Fibroblast of skin of scalp (primary cell): ENCODE measurements at places on chromosomes 7 and 10.
A peak's percentile ranks its signal among the peaks of the same experiment; 100 is the strongest.

DNA sequence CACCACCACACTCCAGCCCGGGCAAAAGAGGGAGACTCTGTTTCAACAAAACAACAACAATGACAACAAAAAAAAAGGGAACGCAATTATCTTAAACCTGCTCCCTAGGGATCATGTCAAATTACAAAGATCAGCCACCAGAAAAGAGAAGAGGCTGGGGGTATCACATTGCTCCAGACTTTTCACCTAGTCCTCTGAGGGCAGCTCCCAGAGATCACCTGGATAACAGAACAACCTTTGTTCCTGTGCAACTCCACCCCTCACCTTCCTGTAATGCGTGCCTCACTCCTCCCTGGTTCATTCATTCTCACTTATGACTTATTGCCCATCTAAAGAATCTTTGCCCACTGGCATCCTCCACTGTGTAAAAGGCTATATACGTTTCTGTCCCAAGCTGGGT is 31.8 kb downstream of the SVOPL start:
- DNase-seq = no peak

GRCh38 chr10:102322914-102323313 is 72.6 kb upstream of the NFKB2 start:
- no peak for DNase-seq

- peak; percentile 17 for DNase-seq
Measured at GRCh38 chr7:15985587-15986384, 299.3 kb upstream of the MEOX2 start.

- DNase-seq = no peak
Measured at GRCh38 chr10:124578231-124579010, 116.8 kb downstream of the LHPP start.

DNA sequence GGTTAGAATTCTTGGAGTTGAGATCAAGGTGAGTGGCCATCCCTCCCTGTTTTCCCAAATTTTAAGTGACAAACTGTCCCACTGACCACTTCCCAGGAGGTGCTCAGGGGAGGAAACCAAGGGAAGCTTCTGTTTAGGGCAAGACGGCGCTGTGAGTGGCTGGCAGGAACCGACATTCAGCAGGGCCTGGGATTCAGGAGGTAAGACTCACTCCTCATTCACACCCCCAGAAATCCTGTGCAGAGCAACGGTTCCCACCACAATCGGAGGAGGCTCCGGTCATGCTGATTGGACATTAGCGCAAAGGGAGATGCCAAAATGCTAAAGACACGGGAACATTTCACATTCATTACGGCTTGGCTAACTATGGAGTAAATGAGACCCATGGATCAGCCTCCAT is 200.9 kb downstream of the GRID1 start:
- DNase-seq = no peak

GRCh38 chr7:12888717-12889116 is 201.3 kb downstream of the ARL4A start:
- peak; percentile 59 for DNase-seq

- DNase-seq = peak; percentile 38
Measured at GRCh38 chr7:29113384-29114102, 32.8 kb downstream of the CPVL start.

DNA sequence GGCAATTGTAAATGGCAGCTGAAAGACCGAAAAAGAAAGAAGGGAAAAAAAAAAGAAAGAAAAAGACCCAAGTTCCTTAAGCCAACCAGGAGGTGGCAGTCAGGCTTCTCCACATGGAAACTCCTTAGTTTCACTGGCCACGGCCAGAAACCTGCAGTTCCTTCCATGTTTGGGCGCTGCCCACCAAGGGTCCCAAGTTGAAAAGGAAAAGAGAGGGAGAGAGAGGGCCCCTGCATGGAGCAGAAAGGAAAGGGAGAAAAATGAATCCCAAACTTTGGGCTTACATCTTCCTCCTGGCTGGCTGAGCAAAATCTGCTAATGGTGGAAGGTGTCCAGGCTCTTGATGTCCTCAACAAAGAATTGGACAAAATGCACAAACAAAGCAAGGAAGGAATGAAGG is 31.8 kb upstream of the ABCA13 start:
- DNase-seq = no peak

DNA sequence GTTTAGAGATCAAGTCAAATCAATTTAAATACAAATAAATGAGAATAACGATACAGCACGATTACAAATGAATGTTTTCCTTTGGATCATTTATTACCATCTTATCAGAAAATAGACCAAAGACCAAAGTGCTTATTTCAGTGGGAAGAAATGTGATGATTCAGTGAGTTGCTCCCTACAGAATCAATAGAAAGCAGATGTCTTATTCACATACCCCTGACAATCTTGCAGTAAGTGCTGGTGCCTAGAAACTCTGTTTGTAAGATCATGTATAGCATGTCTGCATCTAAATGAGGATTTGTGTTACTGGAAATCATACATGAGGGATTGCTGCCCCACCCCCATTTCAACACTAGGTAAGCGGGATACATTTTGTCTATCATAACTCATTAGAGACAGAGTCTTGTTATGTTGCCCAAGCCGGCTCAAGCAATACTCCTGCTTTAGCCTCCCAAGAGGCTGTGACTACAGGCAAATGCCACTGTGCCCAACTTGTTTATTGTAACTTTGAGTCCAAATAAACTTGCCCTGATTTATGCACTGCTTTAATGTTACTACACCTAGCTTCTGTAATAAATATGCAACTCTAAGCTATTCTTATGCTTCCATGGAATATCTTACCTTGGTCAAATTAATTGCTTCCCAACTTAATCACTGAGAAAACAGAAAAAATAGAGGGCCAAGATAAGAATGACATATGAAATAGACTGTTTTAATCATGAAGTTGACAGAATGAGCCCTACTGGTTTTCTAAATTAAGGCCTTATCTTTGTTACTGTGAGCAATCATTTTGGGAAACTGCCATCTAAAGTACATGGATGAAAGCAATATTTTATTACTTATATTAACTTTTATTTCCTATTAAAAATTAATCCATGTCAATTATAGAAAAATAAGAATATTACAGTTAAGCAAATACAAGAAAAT is 82.5 kb downstream of the AHR start:
- peak; percentile 71 for DNase-seq

GRCh38 chr7:133718131-133718530 is 409.0 kb upstream of the LRGUK start:
- DNase-seq = no peak

GRCh38 chr10:10994360-10994759 is 23.3 kb upstream of the CELF2 start:
- no peak for DNase-seq

DNA sequence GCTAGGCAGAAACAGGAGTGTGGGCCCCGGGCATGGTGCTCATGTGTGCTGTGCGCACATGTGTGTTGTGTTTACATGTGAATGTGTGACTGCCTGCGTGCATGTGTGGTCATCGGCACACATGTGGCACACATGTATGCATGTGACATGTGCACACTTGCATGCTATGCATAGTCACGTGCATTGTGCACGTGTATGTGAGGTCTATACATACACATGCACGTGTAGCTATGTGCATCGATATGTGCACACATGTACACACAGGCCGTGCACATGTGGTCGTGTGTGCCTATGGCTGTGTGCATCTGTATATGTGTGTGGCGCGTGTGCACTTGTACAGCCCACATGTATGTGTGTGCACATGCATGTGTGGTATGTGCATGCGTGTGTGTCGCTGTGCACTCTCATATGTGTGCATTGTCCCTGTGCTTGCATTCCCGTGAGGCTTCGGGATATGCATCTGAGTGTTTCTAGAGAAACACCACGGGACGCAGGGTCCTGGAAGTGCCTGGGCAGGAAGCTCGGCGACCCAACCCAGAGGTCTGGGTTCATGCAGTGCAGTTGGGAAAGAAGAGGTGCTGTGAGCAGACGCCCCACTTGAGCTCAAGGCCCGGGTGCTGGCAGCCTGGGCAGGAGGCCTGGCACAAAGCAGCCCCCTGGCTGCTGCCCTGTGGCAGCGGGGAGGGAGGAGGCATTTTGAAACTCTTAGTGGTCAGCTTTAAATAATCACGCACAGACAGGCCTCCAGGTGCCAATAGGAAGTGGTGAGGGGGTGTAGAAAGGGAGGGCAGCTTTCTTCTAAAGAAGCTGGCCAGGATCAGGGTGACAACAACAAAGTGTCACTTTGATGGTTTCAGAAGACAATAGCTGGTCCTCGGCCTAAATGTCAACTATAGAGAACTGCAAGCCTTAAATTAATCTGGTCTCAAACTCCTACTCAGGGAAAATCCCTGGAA is 410.0 kb upstream of the MGMT start:
- no peak for DNase-seq

GRCh38 chr7:50206453-50207250 is 97.9 kb upstream of the IKZF1 start:
- no peak for DNase-seq

- DNase-seq = no peak
Measured at GRCh38 chr7:34043461-34044305, 138.3 kb downstream of the BMPER start.

DNA sequence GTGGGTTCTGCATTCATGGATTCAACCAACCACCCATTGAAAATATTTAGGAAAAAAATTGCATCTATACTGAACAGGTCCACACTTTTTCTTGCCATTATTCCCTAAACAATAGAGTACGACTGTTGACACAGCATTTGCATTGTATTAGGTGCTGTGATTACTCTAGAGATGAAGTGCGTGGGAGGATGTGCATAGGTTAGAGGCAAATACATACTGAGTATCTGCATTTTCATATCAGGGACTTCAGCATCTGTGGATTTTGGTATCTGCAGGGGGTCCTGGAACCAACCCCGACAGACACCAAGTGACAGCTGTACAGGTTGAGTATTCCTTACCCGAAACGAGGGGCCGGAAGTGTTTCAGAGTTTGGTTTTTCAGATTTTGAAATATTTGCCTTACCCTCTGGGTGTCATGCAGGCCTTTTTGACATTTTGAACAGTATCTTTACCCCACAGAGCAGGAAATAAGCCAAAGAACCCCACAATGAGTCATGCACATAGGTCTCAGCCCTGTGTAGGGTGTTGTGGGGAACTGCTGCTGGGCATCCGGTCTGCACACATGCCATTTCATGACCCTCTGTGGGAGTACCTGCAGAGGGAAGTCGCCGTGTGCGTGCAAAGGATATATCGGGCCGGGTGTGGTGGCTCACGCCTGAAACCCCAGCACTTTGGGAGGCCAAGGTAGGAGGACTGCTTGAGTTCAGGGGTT is 14.5 kb downstream of the NUDT5 start:
- DNase-seq = no peak

DNA sequence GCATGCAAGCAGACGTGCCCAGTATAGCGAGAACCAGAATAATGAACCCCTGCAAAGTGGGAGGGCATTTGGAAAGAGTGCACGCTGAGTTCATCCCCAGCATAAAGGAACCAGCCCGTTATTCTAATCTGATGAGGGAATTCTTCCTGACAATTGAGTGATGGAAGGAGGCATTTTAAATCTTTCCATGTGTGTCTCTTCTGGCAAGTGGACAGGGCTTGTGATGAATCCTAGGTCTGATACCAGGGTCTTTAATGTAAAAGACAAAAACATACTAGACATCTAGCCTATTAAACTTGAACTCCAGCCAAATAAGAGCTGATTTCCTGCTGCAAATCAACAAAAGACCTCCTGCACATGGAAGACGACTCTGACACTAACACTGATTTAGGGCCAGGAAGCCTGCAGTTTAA is 301.2 kb downstream of the DPP6 start:
- no peak for DNase-seq

GRCh38 chr10:64044098-64044497 is 522.9 kb downstream of the REEP3 start:
- no peak for DNase-seq

- peak; percentile 25 for DNase-seq
Measured at GRCh38 chr10:71911296-71911953, 52.8 kb upstream of the CHST3 start.

DNA sequence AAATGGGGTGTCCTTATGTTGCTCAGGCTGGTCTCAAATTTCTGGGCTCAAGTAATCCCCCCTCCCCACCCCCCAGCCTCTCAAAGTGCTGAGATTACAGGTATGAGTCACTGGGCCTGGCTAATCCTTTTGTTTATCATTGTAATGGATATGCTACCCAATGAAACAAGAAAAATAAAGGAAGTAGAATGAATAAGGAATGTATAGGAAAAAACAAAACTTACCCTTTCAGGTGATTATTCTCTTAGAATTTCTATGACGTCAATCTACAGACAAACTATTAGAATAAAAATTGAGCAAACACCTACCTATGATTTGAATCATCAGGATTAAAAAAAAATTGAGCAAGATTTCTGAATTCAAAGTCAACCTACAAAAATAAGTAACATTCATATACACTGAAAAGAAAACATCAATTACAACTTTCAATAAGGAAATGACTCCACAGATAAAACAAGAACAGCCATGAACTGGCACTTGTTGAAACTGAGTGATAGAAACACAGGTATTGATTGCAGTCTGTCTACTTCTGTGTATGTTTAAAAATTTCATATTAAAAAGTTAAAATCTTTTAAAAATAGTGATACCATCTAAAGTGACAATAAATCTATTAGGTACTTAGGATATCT is 12.2 kb downstream of the ADAM12 start:
- no peak for DNase-seq

- no peak for DNase-seq
Measured at GRCh38 chr7:39238234-39238869, 260.6 kb downstream of the POU6F2 start.

- DNase-seq = no peak
Measured at GRCh38 chr7:35260246-35260645, 6.3 kb upstream of the TBX20 start.

GRCh38 chr7:36707465-36707864 is 16.8 kb downstream of the AOAH start:
- no peak for DNase-seq

GRCh38 chr7:2030475-2031450 is 202.0 kb downstream of the MAD1L1 start:
- DNase-seq = no peak
